Activated CD4-positive, alpha-beta T cell treated with anti-CD3 and anti-CD28 coated beads, Interleukin-2, amount 10 ng/mL, durations not matched to agents 24 days and 14 days (primary cell): ENCODE measurements at places on chromosomes 3 and 15. TPM values are rescaled to one million over a fixed set of nuclear protein-coding genes. Genes with fewer than 3 reads are reported as not detected.

CAND2 gene
- total RNA-seq, result 0.71 and 0.75 TPM in 2 replicates

SLC6A1 gene
- total RNA-seq, result not detected in 2 replicates

ADAMTS9 gene
- not detected in 2 replicates for total RNA-seq

BLM gene
- total RNA-seq, result 64.1 and 66.4 TPM in 2 replicates

PLCB2 gene
- total RNA-seq, result 82.7 and 95.7 TPM in 2 replicates
